ENCODE measurements at places on chromosomes 7 and 10. TPM values are rescaled to one million over a fixed set of nuclear protein-coding genes. Genes with fewer than 3 reads are reported as not detected.
A peak's percentile ranks its signal among the peaks of the same experiment; 100 is the strongest.

Gene SPRN
- 0.36 TPM for total RNA-seq

Gene SOSTDC1
- under 0.01 TPM for total RNA-seq

DNA sequence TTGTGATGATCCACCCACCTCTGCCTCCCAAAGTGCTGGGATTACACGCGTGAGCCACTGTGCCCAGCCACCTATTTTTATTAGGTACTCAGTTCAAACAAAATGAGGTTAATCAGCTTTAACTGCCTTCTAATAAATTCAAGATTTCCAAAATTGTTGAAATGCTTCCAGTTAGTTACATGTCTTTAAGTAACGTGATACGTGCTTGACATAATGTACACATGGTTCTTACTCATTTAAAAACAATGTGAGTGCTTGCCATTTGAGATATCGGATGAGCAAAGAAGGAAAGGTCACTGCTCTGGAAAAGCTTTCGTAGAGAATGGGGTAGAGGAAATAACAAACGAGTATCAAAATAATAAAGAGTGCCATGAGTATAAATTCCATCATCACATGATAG is 83.6 kb downstream of the KMT2E start:
- peak; percentile 96 for DNase-seq

- peak; percentile 78 for DNase-seq
Observed at GRCh38 chr10:116721547-116722392, 20.6 kb downstream of the HSPA12A start.

DNA sequence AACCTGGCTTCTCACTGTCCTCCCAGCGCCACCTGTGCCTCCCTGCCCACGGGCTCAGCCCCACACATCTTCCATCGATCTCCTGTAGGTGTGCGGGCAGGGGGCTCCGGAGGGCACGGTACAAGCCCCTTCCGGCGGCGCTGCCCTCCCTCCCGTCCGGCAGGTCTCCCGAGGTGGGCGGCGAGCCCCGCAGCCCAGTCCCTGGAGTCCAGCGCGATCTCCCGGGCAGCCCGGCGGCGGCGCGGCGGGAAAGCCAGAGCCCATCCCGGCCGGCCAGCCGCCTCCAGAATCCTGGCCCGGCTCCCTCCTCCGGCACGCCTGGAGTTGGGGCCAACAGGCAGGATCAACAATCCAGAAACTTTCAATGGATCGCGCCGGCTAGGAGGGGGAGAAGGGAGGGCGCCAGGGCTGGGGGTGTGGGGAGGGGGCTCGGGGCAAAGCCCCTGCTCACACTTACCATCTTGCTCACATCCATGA is 100.1 kb downstream of the HIP1 start:
- peak; percentile 26 for DNase-seq

Measured in IMR-90 (cell line).